ENCODE measurements at places on chromosomes 11 and 22.

GRCh38 chr22:47205554-47205953 is 443.1 kb downstream of the TBC1D22A start:
- DNase-seq = no peak

DNA sequence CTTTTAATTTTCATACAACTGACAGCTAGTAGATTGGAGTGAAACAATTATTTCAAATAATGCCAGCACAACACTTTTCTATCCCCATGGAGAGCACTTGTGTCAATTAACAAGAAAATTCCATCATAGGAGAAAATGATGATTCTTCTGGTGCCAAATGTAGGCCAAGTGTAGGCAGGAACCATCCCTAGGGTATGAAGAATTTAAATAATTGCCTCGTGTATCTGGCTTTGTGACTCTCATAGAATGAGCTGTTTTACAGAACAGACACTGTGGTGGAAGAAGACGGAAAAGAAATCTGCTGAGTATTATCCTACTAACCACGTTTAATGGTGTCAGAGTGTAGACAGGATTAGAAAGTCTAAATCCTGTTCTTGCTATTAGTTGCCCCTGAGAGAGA is 1542.2 kb downstream of the LRRC4C start:
- no peak for DNase-seq

DNA sequence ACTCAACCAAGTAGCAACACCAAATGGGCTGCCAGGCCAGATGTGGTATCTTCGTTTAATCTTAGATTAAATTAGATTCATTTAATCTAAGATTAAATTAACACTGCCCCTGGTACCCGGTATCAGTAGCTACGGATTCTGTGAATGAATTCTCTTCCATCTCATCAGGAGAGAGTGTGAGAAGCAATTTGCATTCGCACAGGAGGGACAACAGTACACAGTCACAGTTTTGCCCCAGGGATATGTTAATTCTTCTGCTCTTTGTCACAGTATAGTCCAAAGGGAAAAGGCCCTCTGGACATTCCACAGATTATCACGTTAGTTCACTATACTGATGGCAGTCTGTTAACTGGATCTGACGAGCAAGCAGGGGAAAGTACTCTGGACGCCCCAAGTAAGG is 22.9 kb downstream of the ASCL2 start:
- DNase-seq = no peak

DNA sequence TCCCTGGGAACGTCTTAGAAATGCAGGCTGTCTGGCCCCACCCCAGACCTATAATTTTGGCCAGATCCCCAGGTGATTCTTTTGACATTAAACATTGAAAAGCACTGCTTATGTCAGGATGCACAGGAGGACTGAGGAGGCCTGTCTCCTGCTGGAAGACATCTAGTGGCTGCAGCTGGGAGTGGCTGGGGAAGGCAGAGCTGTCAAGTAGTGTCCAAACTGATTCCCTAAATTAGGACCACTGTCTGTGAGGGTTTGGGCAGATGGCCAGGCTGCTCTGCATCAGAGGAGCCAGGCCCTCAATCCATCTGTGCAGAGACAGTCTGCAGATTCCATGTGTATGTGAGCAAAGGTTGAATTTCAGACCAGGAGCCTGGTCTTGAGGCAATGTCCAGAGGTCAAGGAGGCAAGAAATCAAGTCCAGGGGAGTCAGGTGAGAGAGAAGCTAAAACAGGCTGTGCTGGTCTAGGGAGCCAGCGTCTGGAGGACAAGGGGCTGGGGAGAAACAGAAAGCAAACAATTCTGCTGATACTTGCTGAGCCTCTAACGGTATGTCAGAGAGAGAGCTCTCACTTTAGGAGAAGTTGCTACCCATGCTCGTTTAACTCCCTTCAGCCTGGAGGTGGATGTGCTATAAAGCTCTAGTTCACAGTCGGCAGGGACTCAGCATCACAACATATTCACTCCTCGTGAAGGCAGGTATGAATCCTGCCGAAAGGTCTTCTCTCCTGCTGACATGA is 15.3 kb upstream of the SYTL2 start:
- peak; percentile 12 for DNase-seq

DNA sequence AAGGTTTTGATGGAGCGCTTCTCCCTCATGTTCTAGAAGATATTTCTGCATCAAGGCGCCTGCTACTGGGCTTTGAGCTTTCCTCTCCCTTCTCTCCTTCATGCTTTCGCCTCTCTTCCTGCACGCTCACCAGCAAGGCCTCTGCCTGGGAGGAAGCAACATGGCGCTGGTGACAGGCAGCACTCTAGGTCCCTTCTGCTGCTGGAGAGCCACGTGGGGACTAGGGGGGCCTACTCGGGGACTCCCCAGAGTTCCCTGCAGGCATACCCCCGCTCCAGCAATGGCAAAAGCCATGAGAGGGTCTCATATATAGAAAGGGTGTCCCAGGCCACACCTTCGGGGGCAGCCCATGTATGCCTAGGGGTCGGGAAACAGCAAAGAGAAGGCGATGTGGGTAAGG is 49.7 kb downstream of the GRIK4 start:
- DNase-seq = no peak

- no peak for DNase-seq
Measured at GRCh38 chr11:33529461-33529860, 171.2 kb downstream of the C11orf91 start.

DNA sequence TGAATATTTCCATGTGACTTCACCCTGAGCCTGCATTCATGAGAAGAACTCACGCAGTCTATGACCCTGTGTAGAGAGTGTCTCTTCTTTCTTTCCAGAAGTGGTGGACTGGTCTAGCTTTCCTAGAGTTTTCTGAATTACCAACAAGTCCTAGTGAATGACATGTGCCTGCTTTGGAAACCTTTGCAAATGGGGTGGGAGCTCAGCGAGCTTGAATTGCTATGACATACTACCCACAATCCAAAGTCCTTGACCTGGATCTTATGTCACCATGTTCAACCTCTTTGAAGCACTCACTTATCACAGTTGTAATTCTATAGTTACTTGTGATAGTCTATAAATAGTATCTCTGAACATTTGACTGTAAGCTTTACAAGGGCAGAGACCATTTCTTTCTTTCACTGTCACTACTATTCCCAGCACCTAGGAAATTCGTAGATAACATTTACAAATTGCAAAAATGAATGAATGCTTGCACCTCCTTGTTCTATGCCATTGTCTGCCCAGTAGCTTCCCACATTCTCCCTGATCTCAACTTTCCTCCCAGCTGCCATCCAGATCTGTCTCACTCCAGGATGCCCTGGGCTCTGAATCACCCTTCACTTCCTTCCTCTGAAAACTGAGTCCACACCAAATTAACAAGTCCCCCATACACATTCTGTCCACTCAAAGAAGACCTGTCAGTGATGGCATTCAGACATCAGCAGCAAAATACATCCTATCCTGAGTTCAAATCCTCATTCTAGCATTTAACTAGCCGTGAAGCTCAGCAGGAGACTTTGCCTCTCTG is 201.9 kb upstream of the SESN3 start:
- DNase-seq = no peak

GRCh38 chr22:38479096-38479837 is 11.4 kb downstream of the KDELR3 start:
- DNase-seq = no peak

GRCh38 chr11:91773090-91773489 is 451.5 kb upstream of the FAT3 start:
- DNase-seq = no peak

DNA sequence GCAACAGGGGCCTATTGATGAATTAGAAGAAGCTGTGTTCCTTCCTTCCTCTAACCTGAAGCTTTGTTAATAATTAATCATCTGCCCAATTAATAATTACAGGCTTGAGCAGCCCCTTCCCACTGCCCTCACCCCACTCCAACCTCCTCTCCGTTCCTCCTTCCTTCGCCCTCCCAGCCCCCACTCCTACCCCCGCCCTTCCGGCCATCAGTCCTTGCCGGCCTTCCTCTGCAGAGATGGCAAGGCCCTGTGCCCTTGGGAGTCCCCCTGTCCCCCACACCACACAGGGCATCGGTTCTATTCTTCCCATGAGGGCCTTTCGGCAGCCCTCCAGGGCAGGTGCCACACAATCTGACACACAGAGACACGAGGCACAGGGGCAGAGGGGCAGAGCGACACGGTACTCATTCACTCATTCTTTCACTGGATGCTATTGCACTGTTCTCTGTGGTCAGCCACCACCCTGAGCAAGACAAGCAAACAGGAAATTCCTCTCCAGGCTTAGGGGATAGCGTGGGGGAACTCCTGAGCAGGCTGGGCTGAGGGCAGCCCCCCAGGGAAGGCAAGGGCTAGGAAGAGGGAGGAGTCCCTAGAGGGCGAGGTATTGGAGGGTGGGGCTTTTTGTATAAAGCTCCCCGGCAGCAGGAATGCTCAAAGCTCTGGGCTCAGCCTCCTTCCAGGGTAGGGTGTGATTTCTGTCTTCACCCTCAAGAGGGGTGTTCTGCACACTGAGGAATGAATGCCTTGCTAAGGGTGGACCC is 14.7 kb downstream of the MGAT3 start:
- no peak for DNase-seq

DNA sequence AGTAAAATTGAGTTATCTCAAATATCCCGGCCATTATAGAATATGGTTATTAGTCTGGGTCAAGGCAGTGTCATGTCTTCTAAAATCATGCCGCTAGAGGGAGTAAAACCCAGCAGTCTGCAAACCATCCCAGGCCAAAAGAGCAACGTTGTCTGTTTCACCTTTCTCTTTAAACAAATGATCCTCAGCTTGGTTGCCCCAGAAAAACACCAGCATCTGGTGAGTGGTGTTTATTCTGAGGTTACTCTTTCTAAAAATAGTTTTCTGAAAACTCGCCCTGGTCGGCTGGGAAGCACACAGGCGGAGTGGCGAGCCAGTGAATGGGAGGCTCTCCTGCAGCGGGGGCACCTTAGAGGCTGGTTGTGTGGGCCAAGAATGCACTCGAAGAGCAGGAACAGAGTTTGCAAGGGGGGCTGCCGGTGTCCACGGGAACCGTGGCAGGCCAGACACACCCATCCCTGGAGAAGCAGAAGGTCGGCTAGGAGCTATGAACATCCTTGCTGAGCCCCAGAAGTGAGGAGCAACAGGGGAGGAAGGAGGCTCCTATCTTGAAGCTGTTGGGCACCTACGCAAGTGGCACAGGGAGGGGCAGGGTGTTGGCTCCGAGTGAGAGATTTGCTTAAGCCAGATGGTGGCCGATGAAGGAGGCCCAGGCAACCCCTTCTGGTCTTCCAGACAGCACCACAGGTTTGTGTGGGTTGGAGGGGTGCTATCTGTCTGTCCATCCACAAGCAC is 297.1 kb downstream of the ETS1 start:
- peak; percentile 84 for DNase-seq

- DNase-seq = no peak
Measured at GRCh38 chr11:102428696-102429095, 23.9 kb downstream of the TMEM123 start.

DNA sequence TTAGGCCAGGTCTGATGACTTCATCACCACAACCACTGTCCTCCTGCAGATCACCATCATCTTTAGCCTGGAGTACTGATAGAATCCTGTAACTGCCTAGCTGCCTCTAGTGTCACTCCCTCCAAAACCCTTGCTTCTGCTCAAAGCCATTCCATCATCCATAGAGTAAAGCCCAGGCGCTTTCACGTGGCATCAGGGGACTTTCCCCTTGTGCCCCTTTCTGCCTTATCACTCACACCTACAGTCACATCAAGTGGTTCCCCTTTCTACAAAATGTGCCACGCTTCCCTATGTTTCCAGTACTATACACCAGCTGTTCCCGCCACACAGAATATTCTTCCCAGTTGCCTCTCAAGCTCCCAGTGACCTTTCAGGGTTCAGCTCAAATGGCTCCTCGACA is 75.9 kb downstream of the MN1 start:
- no peak for DNase-seq

DNA sequence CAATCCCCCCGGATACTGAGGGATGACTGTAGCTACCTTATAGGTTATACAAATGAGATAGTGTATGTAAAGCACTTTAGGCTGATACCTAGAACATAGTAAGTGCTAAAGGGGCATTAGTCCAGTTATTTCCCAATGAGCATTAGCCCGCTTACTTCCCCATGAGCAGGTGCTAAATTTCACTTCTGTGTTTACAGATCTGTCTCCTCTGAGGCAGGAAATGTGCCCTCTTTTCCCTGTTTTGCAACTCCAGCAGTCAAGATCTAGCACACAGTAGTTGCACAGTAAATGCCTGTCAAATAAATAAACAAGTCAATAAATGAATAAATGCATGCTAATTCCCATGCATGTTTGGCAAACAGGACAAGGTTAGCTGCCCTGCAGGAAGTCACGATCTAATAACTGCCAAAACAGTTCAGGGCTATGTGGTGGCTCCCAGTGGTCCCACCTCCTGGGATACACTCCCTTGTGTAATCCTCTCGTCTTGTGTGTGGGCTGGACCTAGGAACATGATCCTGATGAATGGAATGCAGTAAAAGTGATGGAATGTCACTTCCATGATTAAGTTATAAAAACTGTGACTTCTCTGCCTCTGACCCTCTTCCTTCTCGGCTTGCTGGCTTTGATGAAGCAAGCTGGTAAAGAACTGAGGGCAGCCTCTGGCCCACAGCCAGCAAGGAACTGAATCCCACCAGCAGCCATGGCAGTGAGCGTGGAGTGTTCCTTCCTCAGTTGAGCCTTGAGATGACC is 459.0 kb downstream of the SOX6 start:
- no peak for DNase-seq

GRCh38 chr11:46294365-46295309 is 17.2 kb downstream of the CREB3L1 start:
- no peak for DNase-seq

GRCh38 chr11:119481021-119481666 is 58.2 kb upstream of the THY1 start:
- DNase-seq = peak; percentile 27

GRCh38 chr11:128564642-128565245 is 22.6 kb downstream of the ETS1 start:
- DNase-seq = no peak

GRCh38 chr22:19619144-19620009 is 94.9 kb upstream of the SEPTIN5 start:
- no peak for DNase-seq

DNA sequence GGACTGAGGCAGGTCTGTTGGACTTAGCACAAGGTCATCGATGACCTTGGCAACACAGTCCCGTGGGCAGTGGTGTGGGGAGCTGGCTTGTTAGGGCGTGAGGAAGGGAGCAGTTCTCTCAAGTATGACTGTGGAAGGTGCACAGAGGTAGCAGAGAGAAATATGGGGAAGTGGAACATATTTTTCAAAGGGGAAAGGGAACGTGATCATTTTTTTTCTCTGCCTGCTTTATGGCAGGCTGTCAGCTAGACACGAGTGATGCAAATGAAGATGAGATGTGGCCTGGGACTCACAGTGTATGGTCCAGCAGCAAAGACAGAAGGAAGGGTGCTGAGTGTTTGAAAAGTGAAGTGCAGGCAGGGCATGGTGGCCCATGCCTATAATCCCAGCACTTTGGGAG is 30.6 kb downstream of the ADAMTS8 start:
- DNase-seq = no peak

DNA sequence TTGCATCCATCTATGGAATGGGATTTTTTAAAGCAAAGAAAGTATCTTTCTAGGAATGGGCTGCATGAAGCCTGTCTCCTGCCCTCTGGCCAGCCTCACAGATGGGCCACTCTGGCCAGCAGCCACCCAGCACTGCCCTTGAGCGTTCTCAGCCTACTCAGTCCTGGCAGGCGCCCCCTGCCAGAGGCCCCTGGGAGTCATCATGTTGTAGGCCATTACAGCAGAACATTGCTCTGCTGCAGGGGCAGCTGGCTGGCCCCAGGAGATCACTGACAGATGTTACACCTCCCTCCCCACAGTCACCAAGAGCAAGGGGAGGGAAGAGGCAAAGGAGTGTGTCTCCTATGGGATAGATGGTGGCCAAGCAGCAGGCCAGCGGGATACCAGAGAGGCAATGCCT is 363.7 kb downstream of the NXPE2 start:
- DNase-seq = no peak

All from central memory CD4-positive, alpha-beta T cell (primary cell).